ENCODE measurements at places on chromosomes 2 and 18.
A peak's percentile ranks its signal among the peaks of the same experiment; 100 is the strongest.

- no peak for DNase-seq
Measured at GRCh38 chr2:138476186-138476585, 25.4 kb upstream of the SPOPL start.

- DNase-seq: peak; percentile 59
Measured at GRCh38 chr2:191675807-191676721, 1.9 kb upstream of the NABP1 start.

DNA sequence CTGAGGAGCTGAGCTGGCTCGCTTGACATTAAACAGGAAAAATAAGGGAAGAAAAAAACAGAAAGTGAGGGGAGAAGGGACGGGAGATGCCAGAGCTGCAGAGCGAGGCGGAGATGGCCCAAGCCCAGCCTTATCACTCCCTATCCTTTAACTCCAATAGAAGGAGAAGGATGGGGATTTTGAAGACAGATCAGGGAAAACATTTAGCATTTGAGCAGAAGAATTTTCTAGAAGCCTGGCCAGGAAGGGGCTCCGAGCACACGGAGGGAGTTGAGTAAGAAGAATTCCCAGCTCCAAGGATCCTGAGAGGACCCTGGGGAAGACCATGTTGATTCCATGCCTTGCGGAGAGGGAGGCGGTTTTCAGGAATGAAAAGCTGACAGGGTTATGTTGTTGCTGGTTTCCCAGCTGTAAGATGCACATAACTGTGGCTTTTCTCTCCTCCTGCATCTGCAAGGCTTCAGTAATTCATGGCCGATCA lies 35.6 kb downstream of the TWIST2 start:
- peak; percentile 66 for DNase-seq

DNA sequence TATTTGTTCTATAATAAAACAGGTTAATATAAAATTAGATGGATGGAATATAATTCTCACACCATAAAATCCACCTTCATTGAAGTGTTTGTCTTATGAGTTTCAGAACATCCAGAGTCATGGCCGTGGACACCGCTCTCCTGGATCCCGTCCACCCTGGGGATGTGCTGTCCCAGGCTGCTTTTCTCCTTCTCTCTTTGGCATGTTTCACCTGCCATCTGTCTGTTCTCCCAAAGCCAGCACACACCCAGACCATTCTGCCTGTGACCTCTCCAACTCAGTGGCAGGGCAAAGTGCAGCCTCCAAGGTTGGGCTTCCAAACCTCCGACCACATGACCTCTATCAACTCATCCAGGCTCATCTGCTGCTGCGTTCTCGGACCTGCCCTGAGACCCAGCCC lies 104.7 kb downstream of the MYT1L start:
- DNase-seq: no peak

- no peak for DNase-seq
Measured at GRCh38 chr18:49754866-49755265, 58.5 kb downstream of the ACAA2 start.

- DNase-seq: no peak
Measured at GRCh38 chr18:46445522-46446313, 211.3 kb downstream of the LOXHD1 start.

GRCh38 chr2:158097481-158097880 lies 4.2 kb upstream of the UPP2 start:
- DNase-seq: no peak

DNA sequence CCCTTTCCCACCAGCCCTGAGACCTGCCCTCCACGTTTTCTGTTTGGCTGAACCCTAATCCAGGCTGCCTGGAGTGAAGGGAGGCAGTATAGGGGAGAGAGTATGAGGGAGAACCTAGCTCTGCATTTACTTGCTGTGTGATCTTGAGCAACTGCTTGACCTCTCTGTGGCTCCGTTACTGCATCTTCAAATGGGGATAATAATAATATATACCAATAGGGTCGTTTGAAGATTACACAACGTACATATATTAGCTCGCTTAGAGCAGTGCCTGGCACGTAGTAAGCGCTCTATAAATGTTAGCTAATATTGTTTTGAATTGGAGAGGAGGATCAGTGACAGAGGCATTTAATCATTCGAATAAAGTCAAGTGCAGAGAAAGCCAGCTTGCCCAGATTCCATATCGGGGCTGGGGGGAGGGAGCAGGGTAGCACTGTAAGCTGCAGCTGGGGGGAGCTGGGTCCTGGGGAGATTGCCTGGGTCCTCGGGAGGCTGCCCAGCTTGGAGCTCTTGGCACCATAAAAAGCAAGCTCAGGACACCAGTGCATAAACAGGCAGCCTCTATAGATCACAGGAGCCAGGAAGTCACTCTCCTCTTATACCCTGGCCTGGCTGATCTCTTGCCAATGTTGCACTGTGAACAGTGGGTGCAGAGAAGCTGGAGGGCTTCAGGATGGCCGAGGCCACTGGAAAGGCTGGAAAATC lies 19.1 kb downstream of the KCNK3 start:
- DNase-seq: no peak

DNA sequence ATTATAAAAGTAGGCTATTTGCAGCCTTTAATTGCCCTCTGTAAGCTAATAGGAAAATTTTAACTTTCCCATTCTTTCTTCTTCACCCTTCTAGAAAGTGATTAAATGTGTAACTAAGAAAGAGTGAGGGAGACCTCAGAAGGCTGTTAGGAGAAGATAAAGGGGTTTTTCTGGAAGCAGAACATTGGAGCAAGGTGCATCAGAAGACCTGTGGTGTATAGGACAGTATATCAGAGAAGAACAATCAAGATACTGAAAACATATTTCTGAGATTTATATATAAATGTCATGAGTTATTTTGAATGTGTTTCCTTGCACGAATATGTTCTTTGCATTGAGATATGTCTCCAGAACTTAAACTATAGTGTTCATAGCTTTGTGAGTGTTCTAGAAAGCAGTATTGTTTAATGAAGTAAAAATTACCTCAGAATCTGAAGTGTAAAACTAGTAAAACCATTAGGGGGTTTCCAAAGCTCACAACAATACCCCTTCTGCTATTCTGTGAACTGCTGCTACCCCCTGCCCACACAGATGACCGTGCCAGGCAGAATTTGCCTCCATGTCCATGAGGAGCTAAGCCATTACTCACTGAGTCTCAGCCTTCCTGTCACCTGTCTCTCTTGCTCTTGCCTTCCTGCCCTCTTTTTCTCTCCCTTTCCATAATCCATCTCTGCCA lies 537.9 kb downstream of the EPHA4 start:
- DNase-seq: no peak

DNA sequence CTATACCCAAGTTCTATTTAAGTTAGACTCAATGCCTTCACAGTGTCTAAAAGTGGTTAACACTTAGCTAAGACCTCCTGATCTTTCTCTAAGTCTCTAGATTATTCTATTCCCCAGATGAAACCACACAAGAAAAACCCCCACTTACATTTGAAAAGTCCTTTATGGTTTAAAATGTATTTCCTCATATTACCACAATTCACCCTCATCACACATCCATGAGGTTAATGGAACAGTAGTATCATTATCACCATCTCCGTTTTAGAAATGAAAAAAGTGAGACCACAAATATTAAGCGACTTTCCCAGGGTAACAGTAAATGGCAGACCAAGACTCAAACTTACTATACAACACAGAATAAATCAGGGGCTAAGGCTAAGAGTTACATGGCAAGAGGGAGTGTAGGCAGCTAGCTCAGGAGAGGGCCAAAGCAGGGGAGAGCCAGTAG lies 28.6 kb downstream of the EPG5 start:
- no peak for DNase-seq

DNA sequence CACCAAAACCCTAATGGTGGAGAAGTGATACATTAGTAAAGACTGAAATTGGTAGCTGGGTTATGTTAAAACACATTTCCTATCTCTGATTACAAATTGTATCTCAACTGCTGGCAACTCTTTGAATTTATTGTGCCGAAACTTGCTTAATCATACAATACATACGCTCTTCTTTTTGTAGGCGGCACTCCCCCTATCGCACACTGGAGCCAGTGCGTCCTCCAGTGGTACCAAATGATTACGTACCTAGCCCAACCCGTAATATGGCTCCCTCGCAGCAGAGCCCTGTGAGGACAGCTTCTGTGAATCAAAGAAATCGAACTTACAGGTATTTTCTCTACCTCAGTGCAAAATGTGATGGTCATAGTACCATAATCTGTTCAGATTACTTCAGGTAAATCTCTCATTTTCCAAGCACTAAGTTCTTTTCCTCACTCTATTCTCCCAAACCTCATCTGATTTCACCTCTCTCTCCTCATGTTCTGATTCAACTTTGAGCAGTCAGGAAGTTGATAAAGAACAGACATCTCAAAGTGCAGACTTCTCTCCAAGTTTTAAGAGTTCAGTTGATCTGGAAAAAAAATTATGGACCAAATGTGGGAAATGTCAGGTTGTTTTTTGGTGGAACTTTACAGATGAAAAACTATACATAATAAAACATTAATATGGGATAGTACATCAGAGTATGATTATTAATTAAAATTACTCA lies 66.5 kb downstream of the ABI2 start:
- no peak for DNase-seq

- DNase-seq: no peak
Measured at GRCh38 chr18:27314996-27315395, 129.9 kb upstream of the CHST9 start.

GRCh38 chr2:154686162-154686561 lies 12.3 kb upstream of the KCNJ3 start:
- DNase-seq: no peak

GRCh38 chr2:24117902-24118301 lies 5.2 kb downstream of the PFN4 start:
- no peak for DNase-seq

DNA sequence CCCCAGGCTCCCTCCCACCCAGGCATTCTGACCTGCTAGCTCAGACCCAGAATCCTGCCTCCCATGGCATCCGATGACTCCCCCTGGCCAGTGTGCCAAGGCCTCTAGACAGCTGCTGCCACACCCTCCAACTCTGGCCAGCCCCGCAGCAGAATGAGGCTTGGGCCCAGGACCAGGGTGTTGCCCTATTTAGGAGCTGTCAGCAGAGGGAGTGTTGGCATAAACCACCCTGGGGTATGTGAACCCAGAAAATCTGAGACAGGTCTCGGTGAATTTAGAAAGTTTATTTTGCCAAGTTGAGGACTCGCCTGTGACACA lies 134.3 kb downstream of the KLHL29 start:
- peak; percentile 77 for DNase-seq

DNA sequence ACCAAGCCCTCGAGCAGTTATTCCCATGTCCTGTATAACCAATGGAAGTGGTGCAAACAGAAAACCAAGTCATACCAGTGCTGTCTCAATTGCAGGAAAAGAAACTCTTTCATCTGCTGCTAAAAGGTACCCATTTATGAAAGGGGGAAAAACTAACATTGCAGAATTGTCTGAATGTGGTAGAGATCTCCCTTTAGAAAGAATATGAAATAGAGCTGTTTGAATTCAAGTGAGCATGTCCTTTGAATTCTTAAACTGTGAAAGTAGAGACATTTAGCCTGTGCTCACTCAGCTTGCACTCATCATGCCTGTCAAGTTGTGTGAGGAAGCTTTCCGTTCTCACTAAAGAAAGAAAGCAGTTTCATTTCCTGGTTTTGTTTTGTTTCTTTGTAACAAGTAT lies 87.4 kb downstream of the EML4 start:
- DNase-seq: no peak

DNA sequence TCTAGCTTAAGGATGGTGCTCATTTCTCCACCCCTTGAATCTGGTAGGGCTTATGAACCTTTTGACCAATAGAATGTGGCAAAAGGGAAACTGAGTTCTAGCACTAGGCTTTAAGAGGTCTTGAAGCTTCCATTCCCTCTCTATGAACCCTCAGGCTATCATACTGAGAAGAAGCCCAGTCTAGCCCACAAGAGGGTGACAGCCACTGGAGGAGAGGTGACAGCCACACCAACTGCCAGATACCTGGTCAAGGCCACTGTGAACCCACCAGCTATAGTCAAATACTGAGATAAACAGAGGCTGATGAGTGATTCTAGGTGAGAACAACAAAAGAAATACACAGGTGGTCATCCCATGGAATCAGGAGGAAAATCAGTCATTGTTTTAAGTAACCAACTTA lies 37.6 kb downstream of the NCKAP5 start:
- no peak for DNase-seq

DNA sequence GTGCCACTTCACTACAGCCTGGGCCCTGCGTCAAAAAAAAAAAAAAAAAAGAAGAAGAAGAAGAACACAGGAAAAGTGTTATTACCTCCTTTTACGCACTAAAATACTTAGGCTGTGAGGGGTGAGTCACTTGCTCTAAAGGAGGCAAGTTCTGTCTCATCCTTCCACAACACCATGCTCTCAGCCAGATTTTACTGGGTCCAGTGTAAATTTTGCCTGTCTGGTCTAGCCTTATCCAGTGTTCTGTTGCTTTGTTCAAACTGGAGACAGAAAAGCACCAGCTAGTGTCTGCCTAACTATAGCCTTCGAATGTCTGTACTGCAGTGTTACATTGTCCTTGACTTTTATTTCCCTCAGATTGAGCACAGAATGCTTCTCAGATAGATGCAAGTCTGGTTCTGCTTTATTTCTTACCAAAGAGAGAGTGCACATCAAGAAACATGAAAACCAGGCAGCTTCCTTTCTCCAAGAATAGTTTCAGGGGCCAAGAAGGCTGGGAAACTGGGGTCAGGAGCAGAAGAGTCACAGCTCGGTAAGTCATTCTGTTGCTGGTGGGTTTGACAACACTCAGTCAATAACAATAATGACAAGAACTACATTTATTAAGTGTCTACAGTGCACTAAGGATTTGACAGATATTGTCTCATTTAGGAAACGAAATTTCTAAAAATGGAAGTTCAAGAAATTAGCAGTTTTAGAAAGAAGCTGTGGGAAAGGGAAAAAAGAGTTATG lies 3.1 kb upstream of the MSGN1 start:
- DNase-seq: no peak

- no peak for DNase-seq
Measured at GRCh38 chr2:1492711-1493430, 79.6 kb downstream of the TPO start.

DNA sequence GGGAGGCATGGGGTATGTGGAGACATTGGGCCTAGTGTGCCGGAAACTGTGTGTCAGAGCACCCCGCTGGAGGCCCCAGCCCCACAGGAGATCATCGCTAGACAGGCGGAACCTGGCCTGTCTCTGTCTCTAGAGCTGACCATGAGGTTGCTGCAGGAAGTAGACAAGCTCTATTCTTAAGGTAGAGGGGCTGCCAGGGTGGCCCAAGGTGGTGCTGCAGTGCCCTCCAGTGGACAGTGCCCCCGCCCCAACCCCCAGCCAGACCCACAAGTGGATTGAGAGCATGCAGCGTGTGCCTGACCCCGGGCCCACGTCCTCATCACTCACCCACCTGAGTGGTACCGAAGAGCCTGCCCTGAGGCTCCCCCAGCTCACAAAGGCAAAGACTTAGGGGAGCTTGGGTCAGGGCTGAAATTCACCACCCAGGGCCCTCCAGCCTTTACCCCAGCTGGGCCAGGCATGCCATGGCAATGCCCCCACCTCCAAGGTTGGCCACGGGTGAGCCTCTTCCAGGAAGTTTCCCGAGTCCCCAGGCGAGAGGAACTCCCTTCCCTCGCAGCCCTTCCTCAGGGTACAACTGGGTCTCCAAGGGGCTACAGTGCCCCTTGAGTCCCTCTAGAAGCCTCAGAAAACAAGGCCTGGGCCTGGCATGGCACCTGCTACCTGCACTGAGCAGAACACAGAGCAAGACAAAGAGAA lies 155.0 kb downstream of the TTC32 start:
- peak; percentile 65 for DNase-seq
